ENCODE measurements at places on chromosomes 1 and 21. TPM values are rescaled to one million over a fixed set of nuclear protein-coding genes. Genes with fewer than 3 reads are reported as not detected.

The KIAA1614 gene
- 5.8 TPM for total RNA-seq

The SERPINC1 gene
- total RNA-seq = not detected

DNA sequence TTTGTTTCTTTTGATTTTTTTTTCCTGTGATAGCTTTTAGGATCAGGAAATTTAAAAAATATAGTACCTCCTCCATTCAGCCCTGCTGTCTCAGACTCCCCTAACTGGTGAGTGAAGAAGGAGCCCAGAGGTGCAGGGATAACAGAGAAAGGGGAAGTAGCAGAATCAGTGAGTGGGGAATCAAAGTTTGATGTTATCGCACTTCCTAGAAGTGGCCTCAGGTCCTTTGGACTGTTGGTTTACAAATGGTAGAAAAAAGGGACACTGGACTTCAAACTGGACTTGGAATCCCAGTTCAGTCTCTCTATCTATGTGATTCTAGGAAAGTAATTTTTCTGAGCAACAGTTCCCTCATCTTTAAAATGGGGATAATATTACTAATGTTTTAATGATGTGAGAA is 99.5 kb downstream of the FGGY start:
- DNase-seq = no peak

The NMNAT2 gene
- 2.4 TPM for total RNA-seq

DNA sequence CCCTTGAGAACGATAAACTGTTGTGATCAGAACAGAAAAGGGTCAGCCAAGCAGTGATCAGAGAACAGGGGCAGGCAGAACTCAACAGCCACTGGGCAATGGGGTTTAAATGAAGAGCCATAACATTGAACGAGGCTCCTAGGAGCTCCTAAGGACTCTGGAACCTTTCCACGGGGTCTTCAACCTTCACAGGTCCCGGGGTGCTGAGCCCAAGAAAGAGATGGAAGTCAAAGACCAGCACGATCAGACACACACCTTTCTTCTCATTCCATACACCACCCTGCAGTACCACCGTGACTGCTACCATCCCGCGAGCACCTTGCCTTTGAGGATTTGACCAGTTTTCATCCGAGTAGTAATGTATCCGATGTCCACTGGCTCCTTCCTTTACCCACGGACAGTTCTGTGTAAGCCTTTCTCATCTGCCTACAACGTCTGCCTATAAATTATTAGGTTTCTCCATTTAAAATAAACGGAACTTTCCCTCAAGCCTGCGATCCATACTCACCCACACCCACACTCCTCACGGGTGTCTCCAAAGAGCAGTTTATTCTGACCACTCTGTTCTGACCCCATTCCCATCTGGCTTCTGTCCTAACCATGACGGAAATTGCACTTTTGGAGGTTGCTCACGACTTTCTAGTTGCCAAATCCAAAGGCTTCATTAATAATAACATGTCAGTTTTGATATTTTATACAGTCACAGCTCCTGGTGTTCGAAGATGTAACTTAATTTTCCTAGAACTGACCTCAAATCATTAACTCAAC is 16.8 kb upstream of the HHAT start:
- no peak for DNase-seq

DNA sequence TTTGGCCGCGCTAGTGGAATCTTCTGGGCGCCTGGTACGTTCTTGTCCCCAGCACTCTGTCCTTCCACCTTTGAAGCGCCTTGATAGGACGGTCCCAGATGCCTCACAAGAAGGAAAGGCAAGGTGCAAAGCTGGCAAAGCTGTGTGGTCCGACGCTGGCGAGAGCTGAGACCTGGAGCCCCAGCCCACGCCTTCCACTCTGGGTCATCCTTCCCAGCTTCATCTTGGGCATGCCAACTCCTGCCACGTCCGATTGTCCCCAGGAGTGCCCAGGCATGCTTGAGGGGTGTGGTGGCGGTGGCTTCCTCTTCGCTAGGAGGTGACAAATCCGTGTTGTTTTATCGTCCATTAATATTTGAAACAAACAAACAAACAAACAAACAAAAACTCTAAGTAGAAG is 123.9 kb upstream of the DPYD start:
- DNase-seq = no peak

DNA sequence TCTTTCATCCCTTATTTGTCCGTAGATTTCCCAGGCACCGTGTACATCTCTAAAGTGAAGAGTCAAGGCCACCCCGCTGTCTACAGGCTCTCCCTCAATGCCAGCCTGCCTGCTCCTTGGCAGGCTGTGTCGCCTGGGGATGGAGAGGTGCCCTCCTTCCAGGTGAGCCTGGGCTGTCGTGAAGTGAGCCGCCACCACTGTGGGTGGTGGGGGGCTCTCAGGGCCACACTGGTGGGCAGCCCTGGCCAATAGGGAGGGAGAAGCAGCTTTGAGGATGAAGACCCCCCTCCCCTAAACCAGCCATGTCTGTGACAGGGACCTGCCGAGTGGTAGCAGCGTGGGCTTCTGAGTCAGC is 46.2 kb downstream of the DISP3 start:
- no peak for DNase-seq

GRCh38 chr1:210328032-210328745 is 513 bp upstream of the HHAT start:
- no peak for DNase-seq

DNA sequence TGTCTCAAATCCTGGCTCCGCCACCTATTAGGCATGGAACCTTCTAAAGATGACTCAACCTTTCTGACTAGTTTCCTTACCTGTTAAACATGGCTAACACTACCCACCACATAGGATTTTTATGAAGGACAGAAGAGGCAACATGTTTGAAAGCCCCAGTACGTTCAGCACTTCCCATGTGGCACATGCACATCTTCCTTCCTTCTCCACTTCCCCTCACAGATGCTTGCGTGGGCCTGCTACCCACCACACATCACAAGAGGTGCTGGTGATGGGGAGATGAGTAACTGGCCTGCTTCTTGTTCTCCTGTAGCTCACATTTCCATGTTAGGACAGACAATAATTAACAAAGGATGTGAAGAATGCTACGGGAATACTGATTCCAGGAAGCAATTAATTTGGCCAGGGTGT is 7.1 kb downstream of the ZBTB21 start:
- no peak for DNase-seq

DNA sequence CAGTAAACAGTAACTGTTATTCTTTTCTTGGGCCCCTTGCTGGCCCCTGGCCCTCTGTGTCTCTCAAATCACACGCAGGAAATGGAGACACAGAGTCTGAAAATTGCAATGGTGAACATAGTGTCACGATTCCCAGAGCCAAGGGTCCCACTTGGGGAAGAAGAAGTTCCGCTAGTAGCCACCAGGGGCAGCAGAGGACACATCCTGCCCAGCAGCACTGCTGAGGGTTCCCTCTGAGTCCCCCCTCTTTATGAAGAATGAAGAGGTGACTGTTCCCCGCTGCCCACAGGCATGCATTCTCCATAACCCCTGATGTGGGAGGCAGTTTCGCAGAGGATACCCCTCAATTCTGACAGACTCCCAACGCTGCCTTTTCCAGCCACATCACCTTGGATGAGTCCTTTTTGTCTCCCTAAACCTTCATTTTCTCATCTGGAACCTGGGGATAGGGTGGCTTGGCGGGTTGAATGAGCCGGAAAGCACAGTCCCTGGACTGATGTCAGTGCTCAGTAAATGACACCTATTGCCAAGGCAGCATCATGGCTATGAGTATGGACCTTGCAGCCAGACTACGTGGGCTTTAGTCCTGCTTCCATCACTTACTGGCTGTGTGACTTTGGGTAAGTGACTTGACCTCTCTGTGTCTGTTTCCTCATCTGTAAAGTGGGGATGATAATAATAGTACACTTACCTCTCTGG is 238.0 kb upstream of the TMEM51 start:
- no peak for DNase-seq

The GSTM5 gene
- 18.2 TPM for total RNA-seq

The TNFRSF25 gene
- 7.1 TPM for total RNA-seq

DNA sequence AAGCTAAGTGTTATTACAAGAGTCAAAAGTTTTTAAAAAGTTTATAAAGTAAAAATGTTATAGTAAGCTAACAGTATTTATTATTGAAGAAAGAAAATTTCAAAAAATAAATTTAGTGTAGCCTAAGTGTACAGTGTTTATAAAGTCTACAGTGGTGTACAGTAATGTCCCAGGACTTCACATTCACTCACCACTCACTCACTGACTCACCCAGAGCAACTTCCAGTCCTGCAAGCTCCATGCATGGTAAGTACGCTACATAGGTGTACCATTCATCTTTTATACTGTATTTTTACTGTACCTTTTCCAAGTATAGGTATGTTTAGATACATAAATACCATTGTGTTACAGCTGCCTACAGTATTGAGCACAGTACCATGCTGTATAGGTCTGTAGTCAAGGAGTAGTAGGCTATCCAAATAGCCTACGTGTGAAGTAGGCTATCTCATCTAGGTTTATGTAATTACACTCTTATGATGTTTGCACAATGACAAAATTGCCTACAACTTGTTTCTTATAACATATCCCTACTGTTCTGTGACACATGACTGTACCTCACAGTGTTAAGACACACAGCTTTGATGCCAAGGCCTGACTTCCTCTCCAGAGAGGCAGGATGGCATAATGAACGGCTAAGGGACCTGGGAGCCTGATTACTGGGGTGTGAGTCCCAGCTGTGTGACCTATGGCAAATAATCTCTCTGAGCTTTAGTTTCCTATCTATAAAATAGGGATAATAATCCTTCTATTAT is 12.7 kb downstream of the DHCR24 start:
- no peak for DNase-seq

The LENEP gene
- not detected for total RNA-seq

- no peak for DNase-seq
Measured at GRCh38 chr1:4678066-4678717, 23.8 kb downstream of the AJAP1 start.

DNA sequence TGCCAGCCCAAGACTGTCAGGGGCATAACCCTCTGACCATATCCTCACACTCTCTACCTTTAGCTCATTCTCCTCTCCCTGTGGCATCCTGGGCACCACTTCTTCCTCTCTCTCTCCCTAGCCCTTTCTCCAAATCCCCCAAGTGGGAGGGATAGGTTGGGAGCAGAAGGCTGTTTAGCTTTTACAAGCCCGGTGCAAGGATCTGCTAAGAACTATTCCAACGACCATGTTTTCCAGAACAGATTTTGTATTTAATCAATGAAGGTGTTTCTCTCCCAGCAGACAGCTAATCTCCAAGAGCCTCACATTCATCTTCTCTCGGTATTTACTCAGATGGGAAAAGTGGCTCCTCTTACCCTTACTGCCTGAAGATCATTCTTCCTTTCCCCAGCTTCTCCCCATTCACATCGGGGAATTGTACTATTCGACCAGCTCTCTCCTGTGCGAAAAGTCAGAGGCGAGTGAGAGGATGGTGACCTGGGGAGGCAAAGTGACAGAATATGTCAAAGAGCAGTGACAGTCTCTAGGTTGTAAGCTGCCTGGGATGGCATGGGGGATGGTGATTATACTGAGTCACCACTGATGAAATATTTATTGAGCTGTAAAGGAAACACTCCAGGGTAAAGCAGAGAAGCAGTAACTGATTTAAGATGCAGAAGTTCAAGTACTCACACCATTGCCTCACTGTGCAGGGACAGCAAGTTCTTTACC is 47.0 kb upstream of the RBM15 start:
- no peak for DNase-seq

The HES3 gene
- total RNA-seq = not detected

- DNase-seq = no peak
Measured at GRCh38 chr1:85465099-85465785, at the start of gene DDAH1. DDAH1 (minus strand) TSS chr1:85465159; CDS start chr1:85465045, 114 bp downstream.

The TIMM17A gene
- total RNA-seq = 27.2 TPM

GRCh38 chr21:37783016-37783415 is 133.2 kb downstream of the KCNJ6 start:
- DNase-seq = no peak
